ENCODE measurements at places on chromosomes 5 and 9. TPM values are rescaled to one million over a fixed set of nuclear protein-coding genes. Genes with fewer than 3 reads are reported as not detected.

- no peak for DNase-seq
These were observed 53.8 kb downstream of the SREK1 start for GRCh38 chr5:66197764-66198405.

- peak; percentile 76 for DNase-seq
These were observed 19.6 kb upstream of the LIX1 start for GRCh38 chr5:97162045-97162444.

DNA sequence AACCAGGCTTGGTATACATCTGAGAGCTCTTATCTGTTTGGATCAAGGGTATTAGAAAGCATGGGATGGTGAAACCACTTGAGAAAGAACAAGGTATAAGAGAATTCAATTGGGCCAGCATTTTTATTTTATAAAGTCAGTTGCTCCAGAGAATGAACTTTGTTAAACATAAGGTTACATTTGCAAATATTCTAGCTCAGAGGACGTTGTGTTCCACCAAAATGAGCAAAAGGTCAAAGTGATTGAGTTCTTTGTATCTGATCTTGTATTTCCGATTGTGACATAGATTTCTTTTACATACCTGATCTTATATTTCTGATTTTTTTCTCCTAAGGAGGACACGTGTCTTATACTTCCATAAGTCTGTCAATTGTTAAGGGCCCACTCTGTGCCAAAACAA lies 8.6 kb upstream of the STARD4 start:
- DNase-seq = no peak

The CDC20B gene
- total RNA-seq = not detected

- no peak for DNase-seq
These were observed 113.3 kb upstream of the GRAMD2B start for GRCh38 chr5:126309860-126310259.

The PCDHGA12 gene
- not detected for total RNA-seq
